ENCODE measurements at places on chromosomes 7 and 10.
A peak's percentile ranks its signal among the peaks of the same experiment; 100 is the strongest.

DNA sequence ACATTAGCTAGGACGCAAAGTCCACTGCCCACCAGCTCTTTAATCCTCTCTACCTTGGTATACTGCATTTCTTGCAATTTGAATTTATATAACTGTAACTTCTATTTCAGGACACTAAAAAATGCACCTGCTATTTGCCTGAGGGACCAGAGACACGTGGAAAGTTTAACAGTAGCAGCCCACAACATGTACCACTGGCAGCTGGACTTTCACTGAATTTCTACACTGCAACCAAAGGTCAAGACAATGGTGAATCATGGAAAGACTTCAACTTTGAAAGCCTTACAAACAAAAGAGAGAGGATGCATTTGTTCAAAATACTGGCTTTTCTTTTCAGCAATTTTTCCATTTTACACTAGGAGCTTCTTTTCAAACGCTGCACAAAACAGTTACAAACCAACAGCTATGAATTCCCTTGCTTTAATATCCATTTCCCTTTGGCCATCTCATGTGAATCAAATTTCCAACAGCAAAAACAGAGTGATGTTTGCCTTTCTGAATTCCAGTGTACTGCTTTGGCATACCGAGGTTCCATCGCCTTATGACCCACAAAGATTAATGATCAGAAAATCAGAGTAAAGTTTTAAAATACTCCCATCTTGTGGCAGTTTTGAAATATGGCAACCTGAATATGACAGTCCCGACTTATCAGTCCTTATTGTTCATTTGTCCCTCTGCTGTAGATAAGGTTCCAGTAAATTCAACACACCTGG is 29.9 kb upstream of the HNRNPH3 start:
- no peak for DNase-seq

- no peak for DNase-seq
Measured at GRCh38 chr10:24340883-24341282, 131.9 kb downstream of the KIAA1217 start.

GRCh38 chr7:43725251-43725650 is 4.1 kb downstream of the COA1 start:
- DNase-seq = no peak

- DNase-seq = peak; percentile 55
Measured at GRCh38 chr10:17742918-17743317, 9.1 kb upstream of the TMEM236 start.

- DNase-seq = no peak
Measured at GRCh38 chr10:77377034-77377433, 260.6 kb downstream of the KCNMA1 start.

DNA sequence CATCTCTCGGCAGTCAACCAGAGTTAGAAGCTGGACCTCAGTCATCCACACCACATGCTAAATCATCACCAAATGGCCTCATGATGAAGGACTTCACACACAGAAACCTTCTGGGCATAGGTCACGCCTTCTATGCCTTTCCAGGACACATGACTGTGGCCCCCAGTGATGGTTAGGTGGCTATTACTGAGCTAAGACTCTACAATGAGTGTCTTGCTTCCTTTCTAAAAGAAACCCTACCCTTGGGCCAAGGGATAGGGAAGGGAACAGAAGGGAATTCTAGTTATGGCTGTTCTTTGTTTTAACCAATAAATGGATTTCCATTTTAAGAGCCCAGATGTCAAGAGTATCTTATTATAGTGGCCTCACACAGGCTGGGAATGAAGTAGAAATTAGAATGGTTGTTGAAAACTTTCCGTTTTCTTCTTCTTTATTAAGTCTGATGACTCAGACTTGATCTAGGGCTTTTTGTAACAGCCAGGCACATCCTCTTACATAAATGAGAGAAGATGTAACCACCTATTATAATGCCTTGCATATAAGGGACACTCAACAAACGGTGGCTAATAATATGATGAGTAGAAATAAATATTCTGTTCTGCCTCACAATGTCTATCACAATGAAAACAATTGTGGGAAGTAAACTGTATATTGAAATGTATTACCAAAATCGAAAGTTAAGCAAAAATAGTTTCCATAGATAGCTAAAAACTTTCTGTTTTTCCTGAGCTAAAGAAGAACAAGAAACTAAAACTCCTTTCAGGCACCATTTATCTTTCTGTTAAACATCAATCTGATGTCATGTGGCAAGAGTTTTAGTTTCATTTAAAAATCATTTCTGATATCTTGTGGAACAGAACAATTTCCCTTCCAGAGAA is 62.5 kb upstream of the TOMM7 start:
- DNase-seq = no peak
